Nephron progenitor cell (in vitro differentiated cells): ENCODE measurements at places on chromosomes 7 and 10.
A peak's percentile ranks its signal among the peaks of the same experiment; 100 is the strongest.

- no peak for DNase-seq
Measured at GRCh38 chr7:16062269-16062668, 359.1 kb downstream of the CRPPA start.

- DNase-seq, result no peak
Measured at GRCh38 chr10:486666-487322, 202.7 kb downstream of the DIP2C start.

DNA sequence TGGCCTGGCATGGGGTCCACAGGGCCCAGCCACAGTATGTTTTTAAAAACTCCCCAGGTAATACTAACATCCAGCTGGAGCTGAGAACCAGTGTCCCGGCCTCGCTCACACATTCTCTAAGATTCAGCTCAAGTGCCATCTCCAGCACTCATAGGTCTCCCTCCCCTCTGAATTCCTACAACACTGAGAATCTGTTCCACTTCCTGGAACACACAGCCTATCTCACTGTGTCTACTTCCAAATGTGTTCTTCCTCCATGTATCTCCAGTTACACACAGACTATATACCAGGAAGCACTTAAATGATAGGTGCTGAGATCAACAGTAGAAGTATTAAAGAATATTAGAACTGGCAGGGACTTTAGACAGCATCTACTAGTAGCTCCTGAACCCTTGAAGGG, 10.7 kb downstream of the GOT1 start:
- no peak for DNase-seq

DNA sequence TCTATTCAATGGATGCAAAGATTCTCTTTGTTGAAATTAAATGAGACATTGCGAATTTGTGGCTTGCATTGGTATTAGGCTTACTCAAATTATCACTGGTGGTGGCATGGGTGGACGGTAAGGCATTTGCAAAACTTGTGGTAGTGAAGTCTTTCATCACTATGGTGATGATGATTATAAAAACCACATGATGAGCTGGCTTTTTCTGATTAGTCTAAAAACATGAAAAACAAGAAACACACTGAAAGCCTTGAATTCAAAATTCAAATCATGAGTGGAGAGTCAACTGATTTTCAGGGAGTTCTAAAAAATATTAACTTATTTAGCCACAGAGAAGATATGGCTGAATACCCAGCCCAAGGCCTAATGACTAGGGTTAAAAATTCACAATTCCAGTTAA, 99.8 kb upstream of the HGF start:
- DNase-seq, result no peak

DNA sequence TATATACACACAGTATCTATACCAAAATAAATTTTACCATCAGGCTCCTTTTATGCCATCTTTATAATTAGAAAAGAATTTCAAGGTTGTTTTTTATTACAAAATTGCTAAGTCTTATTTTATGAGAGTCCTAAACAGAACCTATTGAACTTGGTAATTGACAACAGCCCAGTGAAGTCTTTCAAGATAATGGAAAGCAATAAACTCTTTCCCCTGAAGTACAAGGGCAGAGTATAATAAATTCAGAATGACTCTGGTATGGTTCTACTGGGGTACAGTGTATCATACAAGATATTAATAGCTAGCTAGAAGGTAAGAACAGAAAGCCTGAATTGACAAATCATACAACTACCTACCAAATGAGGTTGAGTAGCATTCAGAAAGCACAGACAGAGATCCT, 26.2 kb upstream of the CUBN start:
- no peak for DNase-seq

DNA sequence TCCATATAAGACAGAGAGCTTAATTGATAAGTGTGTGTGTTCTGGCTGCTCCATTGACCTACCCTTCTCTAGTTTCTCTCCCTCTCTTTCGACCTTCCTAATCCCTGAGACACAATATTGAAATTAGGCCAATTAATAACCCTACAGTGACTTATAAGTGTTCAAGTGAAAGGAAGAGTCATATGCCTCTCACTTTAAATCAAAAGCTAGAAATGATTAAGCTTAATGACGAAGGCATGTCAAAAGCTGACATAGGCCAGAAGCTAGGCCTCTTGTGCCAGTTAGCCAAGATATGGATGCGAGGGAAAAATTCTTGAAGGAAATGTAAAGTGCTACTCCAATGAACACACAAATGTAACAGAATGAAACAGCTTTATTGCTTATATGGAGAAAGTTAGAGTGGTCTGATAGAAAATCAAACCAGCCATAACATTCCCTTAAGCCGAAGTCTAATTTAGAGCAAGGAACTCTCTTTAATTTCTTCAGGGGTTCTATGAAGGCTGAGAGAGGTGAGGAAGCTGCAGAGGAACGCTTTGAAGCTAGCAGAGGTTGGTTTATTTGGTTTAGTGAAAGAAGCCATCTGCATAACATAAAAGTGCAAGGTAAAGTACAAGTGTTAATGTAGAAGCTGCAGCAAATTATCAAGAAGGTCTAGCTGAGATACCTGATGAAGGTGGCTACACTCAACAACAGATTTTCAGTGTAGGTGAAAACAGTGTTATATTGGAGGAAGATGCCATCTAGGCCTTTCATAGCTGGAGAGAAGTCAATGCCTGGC, 53.8 kb downstream of the ST7 start:
- no peak for DNase-seq

- DNase-seq, result no peak
Measured at GRCh38 chr10:129199826-129200225, 267.2 kb upstream of the MGMT start.

GRCh38 chr10:78616125-78616695, 452.6 kb upstream of the ZMIZ1 start:
- DNase-seq, result no peak

- no peak for DNase-seq
Measured at GRCh38 chr7:20064974-20065862, 152.0 kb downstream of the MACC1 start.

GRCh38 chr7:67821116-67821515, 824.5 kb downstream of the TYW1 start:
- no peak for DNase-seq

GRCh38 chr7:139431010-139431409, 52.5 kb downstream of the KLRG2 start:
- DNase-seq, result no peak

- no peak for DNase-seq
Measured at GRCh38 chr7:43136064-43136463, 23.6 kb downstream of the HECW1 start.

DNA sequence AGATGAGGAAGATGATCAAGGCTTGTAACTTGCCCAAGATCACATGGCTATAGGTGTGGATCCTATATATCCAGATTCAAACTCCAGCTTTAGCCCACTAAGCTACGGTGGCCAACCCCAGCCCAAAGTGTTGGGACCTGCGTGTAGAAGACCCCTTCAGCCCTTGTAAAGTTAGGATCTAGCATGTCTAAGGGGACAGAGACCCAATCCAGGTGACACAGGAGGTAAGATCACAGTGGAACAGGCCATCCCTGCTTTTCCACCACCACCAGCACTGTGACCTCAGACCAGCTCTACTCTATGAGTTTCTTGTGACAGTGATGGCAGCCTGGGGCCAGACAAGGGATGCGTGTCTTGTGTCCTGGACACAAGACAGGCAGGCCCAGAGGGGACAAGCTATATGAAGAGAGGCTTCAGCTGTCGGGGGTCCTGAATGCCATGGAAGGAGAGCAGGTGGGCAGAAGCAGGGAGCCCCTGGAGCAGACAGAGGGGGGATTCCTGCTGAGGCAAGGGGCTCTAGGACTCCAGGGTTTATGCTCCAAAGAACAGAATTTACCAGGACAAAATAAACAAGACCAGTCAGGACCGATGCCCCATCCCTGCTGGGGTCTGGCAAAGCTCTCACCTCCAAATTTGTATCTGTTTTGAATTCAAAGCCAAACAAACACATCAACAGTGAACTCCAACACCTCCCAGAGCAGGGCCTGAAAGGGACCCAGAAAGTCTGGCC, 10.4 kb downstream of the GPRIN2 start:
- peak; percentile 1 for DNase-seq

DNA sequence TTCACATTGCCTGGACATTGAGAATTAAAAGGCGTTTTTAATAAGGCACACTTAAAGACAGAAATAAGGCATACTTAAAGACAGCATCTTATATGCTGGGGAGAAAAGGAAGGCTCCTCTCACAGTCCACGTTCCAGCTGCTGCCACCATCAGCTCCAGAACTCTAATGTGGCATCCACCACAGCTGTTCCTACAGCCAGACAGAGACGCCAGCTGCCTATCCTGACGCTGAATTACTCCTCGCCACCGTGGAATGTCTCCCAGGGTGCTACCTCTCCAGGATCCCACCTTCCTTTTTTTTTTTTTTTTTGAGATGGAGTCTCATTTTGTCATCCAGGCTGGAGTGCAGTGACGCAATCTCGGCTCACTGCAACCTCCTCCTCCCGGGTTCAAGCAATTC, 30.8 kb downstream of the SLC37A3 start:
- no peak for DNase-seq

DNA sequence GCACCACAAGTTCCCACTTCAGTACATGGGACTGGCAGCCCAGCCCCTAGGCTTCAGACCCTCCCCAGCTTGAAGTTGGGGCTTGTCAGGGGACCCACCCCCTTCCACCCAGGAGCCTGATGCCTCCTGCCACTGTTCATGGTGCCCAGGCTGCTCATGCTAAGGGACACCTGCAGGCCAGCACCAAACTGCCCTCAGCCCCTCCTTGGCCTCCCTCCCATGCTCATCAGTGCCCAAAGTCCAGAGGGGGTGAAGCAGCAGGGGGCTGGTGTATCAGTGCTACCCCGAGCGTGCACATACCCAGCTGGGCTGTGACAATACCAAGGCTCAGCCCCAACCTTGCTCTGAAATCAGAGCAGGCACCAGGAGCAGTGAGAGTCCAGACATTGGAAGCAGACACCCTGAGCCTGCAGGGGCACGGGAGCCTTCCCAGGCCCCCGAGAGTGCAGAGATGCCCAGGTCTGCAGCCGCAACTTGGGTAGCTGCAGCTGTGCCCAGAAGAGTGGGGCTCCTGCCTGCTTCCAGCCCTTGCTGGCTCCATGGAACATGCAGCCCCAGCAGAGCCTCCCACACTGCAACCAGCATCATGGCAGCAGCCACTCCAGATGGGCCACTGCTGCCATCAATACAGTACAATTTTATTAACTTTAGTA, 79.0 kb downstream of the MTERF1 start:
- no peak for DNase-seq

DNA sequence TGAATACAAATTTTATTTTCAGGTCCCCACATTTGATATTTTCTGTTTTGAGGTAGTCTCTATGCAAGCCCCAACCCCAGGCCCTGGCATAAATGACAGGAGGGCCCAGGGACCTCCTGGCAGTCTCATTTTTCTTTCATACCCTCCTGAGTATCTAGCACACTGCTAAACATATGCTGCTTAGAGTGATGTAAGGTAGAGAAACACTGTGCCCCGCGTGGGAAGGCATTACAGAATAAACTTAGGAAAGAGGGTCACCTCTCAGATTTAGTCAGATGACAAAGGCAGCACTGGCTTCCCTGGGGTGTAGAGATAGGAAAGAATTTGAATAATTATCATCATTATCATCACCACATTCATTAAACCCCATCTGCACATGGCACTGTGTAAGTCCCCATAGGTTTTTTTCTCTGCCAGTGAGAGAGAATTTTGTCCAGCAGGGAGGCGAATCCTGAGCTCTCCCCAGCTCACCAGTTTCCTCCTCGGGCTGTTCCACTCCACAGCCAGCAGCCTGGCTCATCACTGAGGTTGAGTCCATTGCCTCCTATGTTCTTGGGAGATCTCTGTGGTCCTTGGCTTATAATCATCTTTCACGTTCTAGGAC, 507.3 kb upstream of the GALNT17 start:
- no peak for DNase-seq

GRCh38 chr10:49613882-49614241, at the start of gene CHAT:
Gene CHAT, plus strand, starts transcription at chr10:49614037. Its CDS starts 153 bp downstream, at chr10:49614190.
- DNase-seq, result no peak

DNA sequence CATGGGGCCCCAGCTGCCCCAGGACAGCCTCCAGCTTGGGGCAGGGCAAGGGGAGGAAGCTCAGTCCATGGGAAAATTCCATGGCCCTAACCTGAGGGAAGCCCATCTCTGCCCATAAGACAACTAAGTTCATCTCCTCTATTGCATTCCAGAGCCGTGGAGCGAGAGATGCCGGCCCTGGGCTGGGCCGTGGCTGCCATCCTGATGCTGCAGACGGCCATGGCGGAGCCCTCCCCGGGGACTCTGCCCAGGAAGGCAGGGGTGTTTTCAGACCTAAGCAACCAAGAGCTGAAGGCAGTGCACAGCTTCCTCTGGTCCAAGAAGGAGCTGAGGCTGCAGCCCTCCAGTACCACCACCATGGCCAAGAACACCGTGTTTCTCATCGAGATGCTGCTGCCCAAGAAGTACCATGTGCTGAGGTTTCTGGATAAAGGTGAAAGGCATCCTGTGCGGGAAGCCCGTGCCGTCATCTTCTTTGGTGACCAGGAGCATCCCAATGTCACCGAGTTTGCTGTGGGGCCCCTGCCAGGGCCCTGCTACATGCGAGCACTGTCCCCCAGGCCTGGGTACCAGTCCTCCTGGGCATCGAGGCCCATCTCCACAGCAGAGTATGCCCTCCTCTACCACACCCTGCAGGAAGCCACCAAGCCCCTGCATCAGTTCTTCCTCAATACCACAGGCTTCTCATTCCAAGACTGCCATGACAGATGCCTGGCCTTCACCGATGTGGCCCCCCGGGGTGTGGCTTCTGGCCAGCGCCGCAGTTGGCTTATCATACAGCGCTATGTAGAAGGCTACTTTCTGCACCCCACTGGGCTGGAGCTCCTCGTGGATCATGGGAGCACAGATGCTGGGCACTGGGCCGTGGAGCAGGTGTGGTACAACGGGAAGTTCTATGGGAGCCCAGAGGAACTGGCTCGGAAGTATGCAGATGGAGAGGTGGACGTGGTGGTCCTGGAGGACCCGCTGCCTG, 4.3 kb downstream of the AOC1 start:
- no peak for DNase-seq

- DNase-seq, result no peak
Measured at GRCh38 chr7:123674399-123675180, 18.9 kb downstream of the LMOD2 start.

- no peak for DNase-seq
Measured at GRCh38 chr10:126407831-126408230, 19.6 kb upstream of the ADAM12 start.

DNA sequence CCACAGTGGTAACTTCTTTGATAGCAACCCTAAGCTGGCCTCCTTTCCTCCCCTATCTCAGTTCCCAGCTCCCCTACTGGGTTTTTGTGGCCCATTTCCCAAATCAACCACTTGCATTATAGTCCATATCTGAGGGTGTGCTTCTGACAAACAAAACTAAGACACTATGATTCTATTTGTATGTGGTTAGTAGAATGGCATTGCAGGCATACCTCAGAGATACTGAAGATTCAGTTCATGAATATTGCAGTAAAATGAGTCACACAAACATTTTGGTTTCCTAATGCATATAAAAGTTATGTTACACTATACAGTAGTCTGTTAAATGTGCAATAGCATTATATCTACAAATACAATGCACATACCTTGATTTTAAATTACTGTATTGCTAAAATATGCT, 15.4 kb upstream of the TMEM243 start:
- DNase-seq, result no peak

DNA sequence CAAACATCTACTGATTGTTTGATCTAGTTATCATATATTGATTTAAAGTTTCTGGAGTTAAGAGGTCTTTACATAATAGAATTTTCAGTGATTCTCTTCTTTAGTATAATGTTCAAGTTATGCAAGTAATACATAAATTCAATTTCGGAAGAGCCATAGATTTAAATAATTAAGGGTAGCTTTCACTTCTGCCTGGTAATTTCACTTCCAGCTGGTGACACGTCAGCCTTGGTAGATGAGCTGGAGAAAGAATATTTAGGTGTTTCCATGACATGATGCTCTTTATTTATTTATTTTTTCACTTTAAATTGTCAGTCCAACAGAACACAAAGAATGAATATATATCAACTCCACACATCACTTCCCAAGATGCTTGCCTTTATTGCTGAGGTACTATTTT, 5.2 kb upstream of the OTUD1 start:
- DNase-seq, result no peak
